ENCODE measurements at places on chromosomes 6 and 20. TPM values are rescaled to one million over a fixed set of nuclear protein-coding genes. Genes with fewer than 3 reads are reported as not detected.

The GRM1 gene
- total RNA-seq, result 0.63 TPM

The TFAP2D gene
- total RNA-seq, result not detected

The ISM1 gene
- total RNA-seq, result 0.33 TPM

The OR2H1 gene
- total RNA-seq, result not detected

The HRH3 gene
- total RNA-seq, result 0.86 TPM

The PPARD gene
- 26.3 TPM for total RNA-seq

The SSTR4 gene
- total RNA-seq, result not detected

The PHACTR3 gene
- 22.4 TPM for total RNA-seq

The AIF1 gene
- not detected for total RNA-seq

Measured in neural crest cell (in vitro differentiated cells).